Fibroblast of pulmonary artery (primary cell): ENCODE measurements at places on chromosomes 16 and 17.

DNA sequence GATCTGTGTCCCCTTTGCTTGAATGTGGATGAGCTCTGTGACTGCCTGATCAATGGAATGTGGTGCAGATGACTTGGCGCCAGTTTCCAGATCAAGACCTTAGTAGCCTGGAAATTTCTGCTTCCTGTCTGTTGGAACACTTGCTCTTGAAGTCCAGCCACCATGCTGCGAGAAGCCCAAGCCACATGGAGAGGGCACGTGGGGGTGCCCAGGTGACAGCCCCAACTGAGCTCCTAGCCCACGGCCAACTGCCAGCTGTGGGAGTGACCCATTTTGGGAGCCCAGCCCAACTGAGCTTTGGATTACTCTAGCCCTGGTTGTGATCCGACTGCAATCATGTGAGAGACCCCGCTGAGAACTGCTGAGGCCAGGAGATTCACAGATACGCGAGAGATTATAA is 3.3 kb upstream of the ITGAM start:
- DNase-seq, result no peak

DNA sequence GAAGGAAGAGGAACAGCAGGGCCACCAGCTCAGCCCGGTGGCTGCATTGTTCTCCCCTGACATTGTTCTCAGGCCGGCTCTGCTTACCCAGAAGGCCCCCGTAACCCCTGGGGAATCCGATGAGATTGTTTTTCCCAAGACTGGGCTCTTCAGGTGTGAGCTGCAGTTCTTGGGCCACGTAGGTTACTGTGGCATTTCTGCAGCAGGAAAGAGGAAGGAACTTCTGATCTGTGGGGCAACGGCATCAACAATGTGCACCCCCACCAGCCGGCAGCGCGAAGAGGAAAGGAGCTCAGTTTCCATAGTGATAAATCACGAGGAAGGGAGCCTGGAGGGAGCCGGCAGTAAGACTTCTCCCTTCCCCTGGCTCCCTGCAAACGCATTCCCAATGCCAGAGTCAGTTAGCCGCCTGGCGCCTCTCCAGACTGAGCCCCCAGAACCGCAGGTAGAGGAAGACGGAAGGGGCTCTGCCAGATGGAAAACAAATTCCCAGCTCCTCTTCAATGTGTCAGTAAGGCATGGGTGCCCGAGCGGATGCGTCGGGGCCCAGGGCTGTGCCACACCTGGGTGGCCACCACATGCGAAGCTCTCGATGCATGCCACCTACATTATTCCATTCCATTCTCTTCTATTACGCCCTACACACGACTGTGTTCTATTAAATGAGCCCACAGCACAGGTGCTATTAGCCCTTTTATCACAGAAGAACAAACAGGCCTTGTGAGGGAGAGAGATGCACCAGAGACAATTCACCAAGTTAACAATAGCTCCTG is 21.5 kb upstream of the PECAM1 start:
- DNase-seq, result peak; percentile 76

DNA sequence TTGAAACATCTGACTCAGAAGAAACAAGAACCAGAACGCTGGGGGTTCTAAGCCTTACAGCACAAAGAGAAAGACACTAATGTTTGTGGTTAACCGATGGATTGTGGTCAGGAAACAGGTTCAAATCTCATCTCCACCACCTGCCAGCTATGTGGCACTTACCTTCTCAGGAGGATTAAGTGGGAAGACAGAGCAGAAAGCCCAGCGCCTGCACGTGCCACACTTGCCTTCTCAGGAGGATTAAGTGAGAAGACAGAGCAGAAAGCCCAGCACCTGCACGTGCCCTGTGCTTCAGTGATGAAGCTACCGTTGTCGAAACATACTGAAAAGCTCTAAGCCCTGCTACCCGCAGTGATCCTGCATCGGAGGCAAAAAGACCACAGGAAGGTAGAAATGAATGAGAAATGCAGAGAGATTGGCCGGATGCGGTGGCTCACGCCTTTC is 90.6 kb downstream of the NXN start:
- no peak for DNase-seq

GRCh38 chr16:84271866-84272265 is 22.8 kb upstream of the WFDC1 start:
- no peak for DNase-seq

- no peak for DNase-seq
Observed at GRCh38 chr16:57012353-57012752, 23.0 kb downstream of the NLRC5 start.

DNA sequence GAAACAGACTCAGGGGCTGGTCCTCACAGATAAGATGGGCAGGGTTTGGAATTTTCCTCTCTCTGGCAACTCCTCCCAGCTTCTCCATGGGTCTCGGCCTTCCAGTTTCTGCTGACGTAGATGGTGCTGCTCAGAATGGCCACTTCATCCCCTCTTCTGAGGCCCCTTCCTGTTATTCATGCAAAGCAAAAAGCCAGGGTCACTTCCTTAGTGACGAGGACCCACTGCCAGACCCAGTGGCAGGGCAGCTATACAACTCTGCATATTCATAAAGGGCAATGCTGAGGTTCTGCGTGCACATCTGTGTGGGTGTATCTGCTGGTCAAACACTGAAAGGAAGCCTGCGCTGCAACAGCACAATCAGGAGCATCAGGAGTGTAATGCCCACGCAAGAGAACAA is 108.8 kb downstream of the WSCD1 start:
- DNase-seq, result no peak

GRCh38 chr16:81263470-81264220 is 25.2 kb downstream of the BCO1 start:
- DNase-seq, result peak; percentile 60

DNA sequence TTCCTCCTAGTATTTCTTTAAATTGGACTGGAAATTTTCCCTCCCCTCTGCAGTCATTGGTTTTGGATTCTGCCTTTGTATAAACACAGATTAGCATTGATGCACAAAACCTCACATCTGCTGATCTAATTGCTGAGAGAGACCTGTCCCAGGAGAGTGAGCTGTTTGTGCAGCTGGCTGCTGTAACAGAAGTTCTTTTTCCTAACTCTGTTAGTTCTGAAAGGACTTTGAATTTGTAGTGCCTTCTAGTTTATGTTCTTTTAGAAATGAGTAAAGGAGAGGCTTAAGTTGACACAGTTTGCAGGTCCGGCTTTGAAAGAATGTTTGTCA is 45.2 kb upstream of the KPNB1 start:
- peak; percentile 27 for DNase-seq

- DNase-seq, result peak; percentile 19
Observed at GRCh38 chr17:3447625-3448024, 14.0 kb upstream of the OR1E2 start.

GRCh38 chr17:56436142-56436541 is 157.4 kb upstream of the NOG start:
- DNase-seq, result no peak

- no peak for DNase-seq
Observed at GRCh38 chr16:87115646-87116045, 201.5 kb downstream of the C16orf95 start.

DNA sequence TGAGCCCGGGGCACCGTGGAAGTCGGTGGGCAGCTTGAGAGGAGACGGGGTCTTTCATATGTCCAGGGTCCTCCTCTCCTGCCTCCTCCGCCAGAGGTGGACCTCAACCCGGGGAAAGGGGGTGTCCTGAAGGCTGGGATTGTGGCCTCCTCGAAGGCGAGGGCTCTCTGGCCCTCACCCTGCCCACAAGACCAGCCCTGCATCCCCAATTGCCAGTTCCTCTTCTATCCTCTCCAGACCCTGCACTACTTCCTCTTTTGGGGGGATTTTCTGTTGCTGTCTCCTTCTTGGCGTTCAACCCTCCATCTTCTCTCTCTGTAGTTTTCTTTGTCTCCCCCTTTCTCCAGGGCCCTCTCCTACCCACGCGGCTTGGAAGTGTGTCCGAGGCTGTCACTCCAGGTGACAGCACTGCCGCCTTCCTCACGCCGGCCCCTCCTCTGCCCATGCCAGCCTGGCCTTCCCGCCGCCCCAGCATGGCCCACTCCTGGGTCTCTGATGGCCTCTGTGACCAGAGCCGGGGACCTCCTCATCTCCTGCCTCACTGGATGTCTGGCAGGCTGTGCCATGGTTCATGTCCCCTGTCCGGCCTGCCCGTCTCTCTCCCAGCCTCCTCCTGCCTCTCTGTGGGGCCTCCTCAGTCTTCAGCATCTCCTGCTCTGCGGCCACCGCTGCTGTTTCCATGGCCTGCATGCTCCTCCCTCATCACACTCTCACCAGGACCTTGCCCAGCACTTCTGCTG is 2.4 kb upstream of the ITGAX start:
- DNase-seq, result no peak

GRCh38 chr16:4615384-4616046 is 827 bp upstream of the UBALD1 start:
- no peak for DNase-seq

GRCh38 chr16:65958086-65958485 is 408.4 kb upstream of the CDH5 start:
- DNase-seq, result no peak

GRCh38 chr17:42348104-42348503 is 40.1 kb downstream of the STAT3 start:
- no peak for DNase-seq

DNA sequence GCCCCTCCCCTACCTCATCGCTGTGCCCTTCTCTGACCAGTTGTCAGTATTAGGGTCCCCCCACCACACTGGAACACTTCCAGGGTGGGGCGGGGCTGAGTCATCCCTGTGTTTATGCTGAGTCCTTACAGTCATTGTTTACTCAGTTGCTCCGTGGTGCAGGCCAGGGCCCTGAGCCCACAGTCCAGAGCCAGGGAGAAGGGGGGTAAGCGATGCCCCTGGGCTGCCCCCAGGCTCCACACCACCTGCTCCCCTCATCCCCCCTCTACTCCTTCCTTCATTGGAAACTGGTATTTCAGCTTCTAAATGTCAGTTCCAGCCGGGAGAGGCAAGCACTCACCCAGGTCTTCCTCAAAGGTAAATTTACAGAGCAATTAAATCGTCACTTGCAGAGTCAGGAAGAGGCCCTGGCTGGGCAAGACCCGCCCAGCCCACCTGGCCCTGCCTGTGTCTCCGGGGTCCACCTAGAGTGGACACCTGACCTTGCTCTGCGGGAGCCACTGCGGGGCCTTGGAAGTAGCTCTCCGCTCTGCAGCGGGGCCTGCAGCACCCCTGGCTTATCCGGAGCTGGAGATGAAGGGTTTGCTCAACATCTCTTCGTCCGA is 4.8 kb downstream of the ATP2A3 start:
- no peak for DNase-seq

- DNase-seq, result no peak
Observed at GRCh38 chr17:49779156-49779738, 9.2 kb upstream of the KAT7 start.

DNA sequence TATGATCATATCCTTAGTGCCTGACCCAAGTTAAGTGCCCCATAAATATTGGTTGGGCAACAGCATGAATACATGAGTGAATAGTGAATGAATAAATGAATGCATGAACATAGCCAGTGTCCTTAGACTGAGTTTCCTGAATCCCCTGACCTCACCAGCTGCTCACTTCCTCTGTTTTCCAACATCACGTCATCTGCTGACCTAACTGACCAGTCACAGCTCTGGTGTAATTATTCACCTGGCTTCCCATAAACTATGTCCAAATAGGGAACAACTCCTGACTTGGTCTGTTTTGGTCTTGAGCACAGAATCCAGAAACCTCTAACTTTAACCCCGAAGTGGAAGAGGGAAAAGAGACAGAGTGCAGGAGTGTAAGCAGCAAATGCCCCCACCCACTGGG is 83.4 kb downstream of the ASIC2 start:
- DNase-seq, result no peak

GRCh38 chr16:49575346-49576172 is 202.0 kb downstream of the C16orf78 start:
- DNase-seq, result no peak

DNA sequence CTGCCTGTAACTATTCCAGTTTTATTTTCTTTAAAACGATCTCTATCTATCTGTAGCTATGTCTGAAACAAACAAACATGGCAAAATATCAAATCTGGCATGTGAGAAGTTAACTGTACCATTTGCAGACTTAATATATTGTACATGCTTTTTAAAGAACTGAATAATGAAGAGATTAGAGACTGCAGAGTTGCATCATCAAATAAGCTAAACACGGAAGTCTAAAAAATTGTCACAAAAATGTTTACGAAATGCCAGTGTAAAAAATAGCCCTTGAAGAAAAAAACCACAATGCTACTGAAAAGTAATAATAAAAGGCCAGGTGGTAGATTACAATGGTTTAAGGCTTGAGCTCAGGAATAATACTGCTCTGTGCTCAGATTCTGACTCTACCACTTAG is 43.1 kb downstream of the HS3ST3A1 start:
- no peak for DNase-seq

DNA sequence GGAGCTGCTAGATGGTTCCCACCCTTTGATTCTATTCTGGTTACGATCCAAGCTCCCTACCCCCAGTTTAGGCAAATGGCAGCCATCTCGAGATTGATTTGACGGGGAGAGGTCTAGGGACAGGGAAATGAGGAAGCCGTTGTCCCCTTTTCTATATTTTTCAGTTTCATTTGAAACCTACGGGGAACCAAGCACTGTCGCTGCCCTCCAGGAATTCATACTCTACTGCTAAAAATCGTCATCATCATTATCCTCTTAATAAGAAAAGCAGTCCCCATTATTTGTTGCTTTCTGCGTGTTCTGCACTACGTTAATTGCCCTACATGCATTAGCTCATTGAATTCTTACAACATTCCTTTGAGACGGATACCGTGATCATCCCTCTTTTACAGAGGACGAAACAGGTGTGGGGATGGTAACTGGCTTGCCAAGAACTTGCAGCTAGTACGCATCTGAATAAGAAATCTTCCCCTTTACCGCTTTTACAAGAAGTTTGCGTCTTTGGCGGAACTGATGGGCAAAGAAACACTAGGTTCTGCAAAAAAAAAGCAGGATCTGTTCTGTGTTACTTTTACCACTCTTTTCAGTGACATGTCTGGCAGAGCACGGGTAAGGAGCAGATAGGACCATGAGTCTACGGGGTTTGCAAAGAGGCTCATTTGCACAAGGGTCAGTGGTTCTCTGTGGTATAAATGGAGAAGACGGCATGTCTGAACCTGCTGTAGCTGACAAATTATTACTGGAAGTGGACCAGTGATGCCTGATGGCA is 1.1 kb downstream of the CCP110 start:
- no peak for DNase-seq

GRCh38 chr17:41396340-41396739 is 1.1 kb downstream of the KRT31 start:
- DNase-seq, result no peak

- no peak for DNase-seq
Observed at GRCh38 chr17:72299100-72299499, 178.3 kb downstream of the SOX9 start.

DNA sequence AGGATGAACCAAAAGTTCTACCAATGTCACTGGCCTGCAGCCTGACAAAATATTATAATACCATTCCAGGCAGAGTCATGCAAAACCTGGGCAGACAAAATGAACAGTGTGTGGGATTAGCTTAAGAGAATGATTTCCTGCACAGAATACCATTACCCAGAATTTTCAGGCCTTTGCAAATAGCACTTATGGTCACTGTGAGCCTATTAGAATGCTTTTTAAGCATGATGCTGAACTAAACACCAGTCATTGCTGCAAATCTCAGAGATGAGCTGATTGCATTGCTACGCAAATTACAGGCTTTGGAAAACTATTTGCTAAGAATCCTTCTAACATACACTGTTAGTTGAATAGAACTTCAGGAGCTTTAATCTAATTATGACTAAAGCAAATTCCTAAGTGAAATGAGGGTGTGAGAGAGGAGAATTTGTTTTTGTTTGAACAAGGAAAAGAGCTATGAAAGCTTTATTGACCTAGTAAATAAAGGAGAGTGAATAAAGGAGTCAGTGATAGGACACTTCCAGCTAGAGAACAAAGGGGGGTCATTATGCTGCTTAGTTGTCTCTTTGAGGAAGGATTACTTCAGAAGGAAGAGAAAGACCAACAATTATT is 398.8 kb downstream of the HS3ST3B1 start:
- DNase-seq, result no peak
